ENCODE measurements at places on chromosomes 13 and 19.

- DNase-seq = no peak
These were observed 2.6 kb downstream of the SULT2B1 start for GRCh38 chr19:48554385-48555091.

DNA sequence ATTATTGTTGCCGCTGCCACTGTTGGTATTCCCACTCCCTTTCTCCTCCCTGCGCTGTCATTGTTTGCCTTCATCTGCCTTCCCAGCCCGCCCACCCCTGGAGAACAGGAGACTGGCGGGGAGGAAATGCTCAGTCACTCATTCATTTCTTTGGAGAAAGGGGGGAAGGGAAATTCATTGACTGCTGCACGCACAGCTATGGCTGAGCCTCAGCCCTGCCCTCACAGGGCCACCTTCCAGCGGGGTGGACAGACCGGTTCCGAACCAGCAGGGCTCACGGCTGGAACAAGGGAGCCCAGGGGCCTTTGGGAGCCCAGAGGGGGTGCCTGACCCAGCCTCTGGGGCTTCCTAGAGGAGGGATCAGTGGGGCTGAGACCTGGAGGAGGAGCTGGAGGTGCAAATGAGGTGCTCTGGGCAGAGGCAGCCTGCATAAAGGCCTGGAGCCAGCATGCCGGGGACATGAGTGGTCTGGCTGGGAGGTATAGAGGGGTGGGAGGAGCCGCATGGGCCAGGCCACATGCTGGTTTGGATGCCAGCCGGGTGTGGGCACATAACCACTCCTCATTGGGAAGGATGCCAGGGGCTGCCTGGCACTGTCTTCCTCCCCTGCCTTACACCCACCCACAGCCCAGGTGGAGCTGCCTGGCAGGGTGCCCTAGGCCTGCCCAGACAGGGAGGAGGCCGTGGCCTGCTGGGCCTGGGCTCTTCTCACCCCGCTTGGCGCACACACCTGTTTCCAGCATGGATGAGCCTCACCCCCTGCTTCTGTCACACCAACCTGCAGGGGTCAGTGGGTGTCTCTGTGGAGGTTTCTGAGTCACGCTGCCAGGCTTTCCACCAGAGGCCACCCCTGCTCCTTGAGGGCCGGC, 26.8 kb downstream of the PPP5C start:
- no peak for DNase-seq

GRCh38 chr13:27309967-27310598, 39.5 kb downstream of the RASL11A start:
- DNase-seq = no peak

- DNase-seq = no peak
These were observed 125.6 kb downstream of the SPRY2 start for GRCh38 chr13:80215368-80215767.

DNA sequence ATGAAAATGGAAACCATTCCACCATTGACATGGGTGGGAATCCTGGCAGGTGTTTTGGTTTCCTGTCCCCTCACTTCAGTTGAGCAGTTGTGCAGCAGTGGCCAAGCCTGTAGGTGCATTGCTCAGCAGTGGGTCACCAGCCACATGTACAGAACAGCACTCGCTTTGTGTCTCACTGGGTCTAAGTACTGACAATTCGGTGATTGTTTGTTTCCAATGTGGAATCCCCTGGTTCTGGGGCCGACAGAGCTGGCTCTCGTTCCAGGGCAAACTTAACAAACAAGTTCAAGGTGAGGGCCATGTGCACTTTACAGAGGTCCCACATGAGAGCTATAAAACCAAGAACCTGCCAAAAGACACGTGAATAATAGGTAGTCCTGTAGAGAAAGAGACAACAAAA, 54.1 kb upstream of the SPATA13 start:
- no peak for DNase-seq

GRCh38 chr19:5154799-5155426, 185.7 kb downstream of the PTPRS start:
- no peak for DNase-seq

DNA sequence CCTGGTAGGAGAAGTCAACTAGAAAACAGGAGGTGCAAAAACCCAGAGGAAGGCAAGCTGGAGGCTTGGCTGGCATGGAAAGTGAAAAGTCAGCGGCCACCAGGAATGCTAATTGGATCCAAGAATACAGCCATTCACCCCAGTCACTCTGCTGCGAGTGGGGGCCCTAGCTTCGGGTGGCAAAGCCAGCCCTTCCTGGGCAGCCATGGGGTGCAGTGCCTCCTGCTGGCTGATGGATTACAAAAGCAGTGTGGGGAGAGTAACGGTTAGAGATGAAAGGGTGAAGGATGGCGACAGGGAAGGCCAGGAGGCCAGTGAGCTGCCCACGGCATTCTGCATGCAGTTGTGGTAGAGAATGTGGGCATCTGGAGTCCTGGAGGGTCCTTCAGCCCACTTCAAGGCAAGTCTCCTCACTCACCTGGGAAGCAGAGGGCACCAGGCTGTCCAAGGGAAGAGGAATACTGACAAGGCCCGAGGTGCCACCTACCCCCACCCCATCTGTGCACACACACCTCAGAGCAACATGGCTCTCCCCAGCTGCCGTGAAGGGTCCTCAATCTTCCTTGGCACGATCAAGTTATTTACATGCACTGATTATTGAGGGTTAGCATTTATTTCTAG, 20.3 kb upstream of the EPHX3 start:
- no peak for DNase-seq

GRCh38 chr13:113022391-113022744, 53.4 kb downstream of the MCF2L start:
- DNase-seq = no peak

DNA sequence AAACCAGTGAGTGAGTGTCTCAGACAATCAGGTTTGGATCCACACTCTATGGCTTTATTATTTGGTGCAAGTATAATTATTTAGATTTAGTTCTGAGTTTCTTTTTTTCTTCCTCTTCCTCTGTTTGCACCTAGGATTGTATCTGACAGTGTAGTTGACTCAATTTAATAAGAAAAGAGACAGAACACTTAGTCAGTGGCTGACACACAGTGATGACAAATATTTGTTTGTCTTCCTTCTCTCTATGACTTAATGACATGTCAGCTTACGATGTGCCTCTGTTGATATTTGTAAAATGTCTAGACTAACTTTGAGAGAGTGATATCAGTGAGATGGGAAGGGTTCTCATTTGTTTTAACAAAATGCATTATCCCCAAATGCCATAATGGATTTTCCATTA, 129.5 kb upstream of the SLC10A2 start:
- DNase-seq = no peak

GRCh38 chr13:60590800-60591747, 194.1 kb downstream of the TDRD3 start:
- DNase-seq = no peak

DNA sequence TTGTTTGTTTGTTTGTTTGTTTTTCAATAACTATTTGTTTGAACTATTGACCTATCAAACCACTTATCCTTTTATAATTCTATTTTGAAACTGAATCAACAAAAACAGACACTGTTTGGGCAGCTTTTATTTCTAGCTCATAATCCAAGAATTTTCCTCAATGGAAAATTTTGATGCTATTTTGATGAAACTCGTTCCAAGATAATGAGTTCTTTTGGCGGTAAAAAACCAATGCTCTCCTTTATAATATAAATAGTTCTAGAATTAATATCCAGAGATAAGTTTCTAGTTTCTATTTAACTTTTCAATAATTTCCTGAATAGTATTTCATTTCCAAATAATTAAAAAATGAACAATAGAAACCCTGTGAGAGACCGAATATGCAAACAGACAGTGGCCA, 146.5 kb upstream of the EDNRB start:
- no peak for DNase-seq
